Cerebellar nuclear complex (tissue), 1 donor: ENCODE measurements at places on chromosomes 1 and 21.

DNA sequence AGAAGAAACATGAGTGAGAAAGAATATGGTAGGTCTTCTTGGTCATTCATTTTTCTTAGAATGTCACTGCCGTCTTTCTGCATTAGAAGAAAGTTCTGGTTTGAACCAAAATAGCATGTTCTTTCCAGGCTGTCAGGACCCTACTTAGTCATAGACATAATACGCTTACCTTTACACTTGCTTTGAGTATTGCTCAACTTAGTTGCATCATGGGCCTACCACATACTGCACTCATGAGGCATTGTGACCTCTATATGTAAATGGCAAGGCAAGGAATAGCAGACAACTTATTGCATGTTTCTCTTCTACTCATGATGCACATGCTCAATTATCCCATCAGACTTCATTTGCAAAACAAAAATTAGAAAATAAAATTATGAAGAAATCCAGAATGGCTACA, 415.0 kb downstream of the HLX start:
- DNase-seq: no peak

- no peak for DNase-seq
These were observed 50.5 kb downstream of the C1orf21 start for GRCh38 chr1:184437291-184437690.

DNA sequence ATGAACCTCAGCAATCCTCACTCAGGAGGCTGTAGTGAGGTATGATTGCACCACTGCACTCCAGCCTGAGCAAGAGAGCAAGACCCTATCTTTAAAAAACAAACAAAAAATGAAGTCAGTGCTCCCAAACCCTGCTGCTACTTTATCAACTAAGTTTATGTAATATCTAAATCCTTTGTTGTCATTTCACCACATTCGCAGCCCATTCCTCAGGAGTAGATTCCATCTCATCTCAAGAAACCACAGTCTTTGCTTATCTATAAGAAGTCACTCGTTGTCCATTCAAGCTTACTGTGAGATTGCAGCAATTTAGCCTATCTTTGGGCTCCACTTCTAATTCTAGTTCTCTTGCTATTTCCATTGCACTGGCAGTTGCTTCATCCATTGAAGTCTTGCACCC, 44.3 kb upstream of the RGL1 start:
- DNase-seq: no peak

- no peak for DNase-seq
These were observed 208.1 kb downstream of the USH2A start for GRCh38 chr1:216215169-216215568.

DNA sequence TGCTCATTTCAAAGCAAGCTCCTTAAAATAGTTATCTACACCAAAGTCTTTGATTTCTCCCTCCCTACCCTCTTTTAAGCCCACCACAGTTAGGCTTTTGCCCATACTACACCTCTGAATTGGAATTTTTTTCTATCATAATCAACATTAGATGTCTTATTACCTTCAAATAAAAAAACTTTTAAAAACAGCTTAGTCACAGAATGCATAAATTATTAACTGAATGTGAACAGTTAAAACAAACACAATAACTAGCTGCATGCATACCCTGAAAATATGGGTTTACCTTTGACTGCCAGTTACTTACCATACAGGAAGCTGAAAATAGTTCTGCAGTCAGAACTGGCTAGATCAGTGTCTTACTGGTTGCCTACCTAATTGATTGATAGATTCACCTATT, 210.9 kb downstream of the TGFB2 start:
- no peak for DNase-seq

DNA sequence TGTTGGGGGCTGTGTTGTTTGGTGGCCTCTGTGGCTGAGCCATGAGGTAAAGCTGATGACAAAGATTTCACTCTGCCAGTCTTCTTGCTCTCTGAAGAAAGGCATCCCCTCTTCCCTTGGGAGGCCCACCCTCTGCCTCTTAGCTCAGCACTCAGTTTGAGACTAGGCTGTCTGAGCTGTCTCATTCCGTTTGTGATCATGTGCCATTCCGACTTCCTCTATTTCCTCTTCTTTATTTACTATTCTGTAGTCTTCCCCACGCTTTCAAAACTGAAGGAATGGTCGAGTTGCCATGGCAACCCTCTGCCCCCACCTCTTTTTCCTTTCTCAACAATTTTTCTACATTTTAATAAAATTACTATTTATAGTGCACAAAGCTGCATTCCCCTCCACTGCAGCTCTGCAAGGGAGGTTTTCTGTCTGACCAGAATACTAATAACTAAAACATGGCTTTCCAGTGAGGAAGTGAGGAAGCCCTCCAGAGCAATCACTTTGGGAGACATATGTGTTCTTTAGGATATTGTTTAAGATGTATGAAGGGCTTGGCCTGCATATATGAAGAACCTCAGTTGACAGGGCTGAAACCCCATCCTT, 30.8 kb downstream of the KCNA3 start:
- no peak for DNase-seq

DNA sequence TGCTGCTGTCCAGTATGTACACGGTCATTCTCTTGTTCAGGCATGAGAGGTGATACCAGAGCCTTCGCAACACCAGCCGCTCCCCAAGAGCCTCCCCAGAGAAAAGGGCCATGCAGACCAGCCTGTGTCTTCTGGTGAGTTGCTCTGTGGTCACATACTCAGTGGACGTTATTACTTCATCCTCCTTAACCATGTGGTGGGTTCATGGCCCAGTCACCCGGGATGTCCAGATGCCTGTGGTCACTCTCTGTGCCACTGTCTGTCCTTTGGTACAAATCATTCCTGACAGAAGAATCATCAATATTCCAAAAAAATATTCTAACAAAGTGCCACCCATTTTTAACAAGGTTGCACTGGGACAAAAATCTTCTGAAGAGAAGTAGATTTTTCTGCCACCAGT, 8.8 kb upstream of the ZNF124 start:
- no peak for DNase-seq
